Immature natural killer cell (primary cell): ENCODE measurements at places on chromosomes 6 and 20.

GRCh38 chr20:41428285-41428684, 61.7 kb upstream of the EMILIN3 start:
- DNase-seq, result no peak

- no peak for DNase-seq
Measured at GRCh38 chr6:143264986-143265764, 185.3 kb downstream of the ADAT2 start.

- DNase-seq, result no peak
Measured at GRCh38 chr6:166449036-166449435, 66.3 kb upstream of the MPC1 start.

GRCh38 chr6:113560908-113561307, 296.2 kb upstream of the MARCKS start:
- no peak for DNase-seq

GRCh38 chr6:36290668-36291620, 21.1 kb downstream of the PNPLA1 start:
- no peak for DNase-seq

DNA sequence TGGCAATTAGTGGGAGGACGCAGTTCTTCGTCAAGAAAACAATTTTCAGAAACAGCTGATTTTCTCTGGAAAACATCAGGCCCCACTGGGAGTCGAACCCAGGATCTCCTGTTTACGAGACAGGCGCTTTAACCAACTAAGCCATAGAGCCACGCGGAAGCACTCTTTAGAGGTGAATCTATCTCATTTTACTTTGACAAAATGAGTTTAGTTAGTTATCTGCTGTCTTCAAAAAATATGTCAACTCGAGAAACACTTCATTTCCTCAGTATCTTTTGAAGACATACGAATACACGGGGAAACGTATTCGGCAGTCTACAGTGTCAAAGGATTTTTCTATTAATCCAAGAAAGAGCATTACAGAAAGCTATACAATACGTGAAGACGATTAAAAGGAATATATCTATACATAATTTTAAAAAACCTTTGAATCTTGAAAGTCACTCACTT, 26.7 kb downstream of the GPX6 start:
- DNase-seq, result no peak

- DNase-seq, result no peak
Measured at GRCh38 chr6:107330168-107330567, 129.2 kb downstream of the PDSS2 start.

- DNase-seq, result no peak
Measured at GRCh38 chr6:39494998-39495397, 172.5 kb upstream of the KCNK16 start.

DNA sequence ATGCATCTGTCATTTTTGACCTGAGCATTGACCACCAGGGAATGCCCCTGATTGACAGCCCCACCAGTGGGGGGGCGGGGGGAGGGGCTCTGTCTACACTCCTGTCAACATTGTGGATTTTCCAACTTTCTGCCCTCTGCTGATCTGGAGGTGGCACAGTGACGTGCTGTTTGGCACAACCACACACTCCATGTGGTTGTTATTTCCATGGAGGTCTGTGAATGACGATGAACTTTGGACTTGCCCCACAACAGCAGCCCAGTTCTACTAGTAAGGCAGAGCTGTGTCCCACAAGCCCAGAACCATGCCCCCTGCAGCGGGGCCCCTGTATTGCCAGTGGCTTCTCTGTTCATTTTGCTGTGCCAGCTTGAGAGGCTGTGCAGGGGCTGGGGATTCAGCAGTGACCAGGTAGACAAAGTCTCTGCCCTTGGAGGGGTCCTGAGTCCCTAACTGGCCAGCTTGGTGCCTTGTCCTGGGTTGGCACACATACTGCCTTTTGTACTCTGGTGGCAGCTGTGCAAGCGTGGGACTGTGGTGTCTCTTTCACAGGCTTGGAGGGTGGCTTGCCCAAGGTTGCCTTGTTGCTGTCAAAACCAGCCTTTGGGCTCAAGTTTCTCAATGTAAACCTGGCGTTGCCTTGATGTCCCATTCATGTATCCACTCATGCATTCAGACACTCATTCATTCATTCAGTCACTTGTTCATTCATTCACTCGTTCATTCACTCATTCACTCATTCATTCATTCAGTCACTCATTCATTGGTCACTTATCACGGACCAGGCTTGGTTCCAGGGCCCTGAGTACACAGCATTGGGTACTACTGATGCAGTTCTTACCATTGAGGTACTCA, 108.5 kb downstream of the SYCP2 start:
- no peak for DNase-seq

- no peak for DNase-seq
Measured at GRCh38 chr20:21344961-21345360, 41.8 kb downstream of the XRN2 start.

GRCh38 chr6:145017516-145017915, 717.8 kb downstream of the EPM2A start:
- DNase-seq, result no peak

- no peak for DNase-seq
Measured at GRCh38 chr6:27238010-27238983, 9.2 kb upstream of the PRSS16 start.

GRCh38 chr20:10093087-10093591, 58.4 kb downstream of the ANKEF1 start:
- DNase-seq, result no peak

DNA sequence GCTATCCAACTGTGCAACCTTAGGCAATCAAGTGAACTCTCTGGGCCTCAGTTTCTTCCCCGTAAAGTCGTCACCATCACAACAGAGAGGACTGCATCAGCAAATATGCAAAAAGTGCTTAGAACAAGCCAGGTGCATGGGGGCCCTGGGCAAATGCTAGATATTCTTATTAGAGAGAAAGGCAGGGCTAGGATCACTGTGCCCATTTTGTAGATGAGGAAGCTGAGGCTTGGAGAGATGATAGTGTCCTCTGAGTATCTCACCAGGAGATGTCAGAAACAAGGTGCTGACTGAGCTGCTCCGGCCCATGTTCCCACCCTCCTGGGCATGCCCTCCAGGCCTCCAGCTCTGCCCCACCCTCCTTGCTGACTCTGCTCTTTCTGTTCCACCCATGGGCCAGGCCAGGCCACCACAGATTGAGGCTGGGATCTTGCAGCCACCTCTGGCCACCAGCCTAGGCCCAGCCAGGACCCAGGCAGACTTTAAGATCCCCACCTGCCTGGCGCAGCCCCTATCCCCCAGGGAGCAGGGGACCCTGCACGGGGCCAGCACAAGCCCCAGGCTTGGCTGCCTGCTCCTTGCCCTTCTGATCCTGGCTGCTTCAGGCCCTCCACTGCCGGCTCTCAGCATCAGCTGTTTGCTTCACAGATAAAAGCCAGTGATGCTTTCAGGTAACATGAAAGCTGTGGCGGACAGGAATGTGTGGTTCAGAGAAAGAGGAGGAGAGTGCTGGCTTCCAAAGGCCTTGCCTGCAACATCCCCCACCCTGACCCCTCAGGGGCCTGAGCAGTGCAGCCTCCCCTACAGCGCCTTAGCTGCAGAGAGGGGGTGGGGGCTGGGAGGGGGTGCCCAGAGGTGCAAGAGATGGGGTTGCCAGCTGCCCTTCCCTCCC, 47.6 kb downstream of the GRM4 start:
- no peak for DNase-seq

DNA sequence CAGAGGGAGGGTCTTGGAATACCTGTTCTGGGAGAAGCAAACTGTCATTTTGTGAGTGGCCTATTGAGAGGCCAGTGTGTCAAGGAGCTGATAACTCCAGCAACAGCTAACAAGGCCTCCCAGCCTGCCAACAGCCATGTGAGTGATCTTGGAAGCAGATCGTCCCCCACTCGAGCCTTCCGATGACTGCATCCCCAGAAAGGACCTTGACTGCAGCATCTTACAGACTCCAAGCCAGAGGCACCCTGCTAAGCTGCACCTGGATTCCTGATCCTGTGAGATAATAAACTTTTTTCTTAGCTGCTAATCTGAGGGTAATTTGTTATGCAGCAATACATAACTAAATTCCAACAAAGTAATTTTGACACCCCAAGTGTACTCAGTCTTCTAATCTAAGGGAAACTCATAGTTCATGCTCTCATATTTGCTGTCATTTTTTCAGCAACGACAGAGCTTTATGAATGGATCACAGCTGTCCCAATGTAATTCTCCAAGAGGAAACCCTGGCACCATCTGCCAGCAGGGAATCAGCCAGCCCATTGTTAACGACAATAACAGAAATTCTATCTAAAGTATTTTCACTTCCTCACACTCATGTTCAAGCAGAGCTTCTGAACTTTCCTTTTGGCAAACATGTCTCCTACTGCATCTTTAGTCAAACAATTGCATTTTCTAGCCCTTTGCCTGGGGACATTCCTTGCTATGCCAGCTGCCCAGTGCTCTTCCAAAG, 470.2 kb upstream of the BTBD3 start:
- DNase-seq, result no peak

DNA sequence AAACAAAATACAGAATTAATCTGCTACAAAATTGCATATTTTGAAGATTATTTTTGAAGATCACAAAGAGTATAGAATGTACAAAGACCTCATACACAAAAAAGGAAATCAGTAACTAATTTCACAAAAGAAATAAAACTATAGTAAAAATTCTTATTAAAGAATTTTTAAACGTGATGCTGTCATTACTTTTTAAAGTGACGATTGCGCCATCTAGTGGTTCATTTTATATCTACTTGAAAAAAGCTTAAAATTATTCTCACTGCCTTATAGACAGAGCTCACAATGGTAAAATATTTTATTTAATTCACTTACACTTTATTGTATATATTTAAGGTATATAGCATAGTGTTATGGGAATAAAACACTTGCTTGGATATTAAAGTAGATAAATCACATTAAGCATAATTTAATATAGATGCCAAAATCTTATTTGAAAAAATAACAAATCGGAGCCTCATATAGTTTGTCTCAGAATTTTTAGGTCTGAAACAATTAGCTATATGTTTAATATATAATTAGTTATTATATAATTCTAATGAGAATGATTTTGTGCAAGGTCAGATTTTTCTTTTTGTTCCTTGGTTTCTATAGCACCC, 128.8 kb downstream of the PHF3 start:
- peak; percentile 35 for DNase-seq

DNA sequence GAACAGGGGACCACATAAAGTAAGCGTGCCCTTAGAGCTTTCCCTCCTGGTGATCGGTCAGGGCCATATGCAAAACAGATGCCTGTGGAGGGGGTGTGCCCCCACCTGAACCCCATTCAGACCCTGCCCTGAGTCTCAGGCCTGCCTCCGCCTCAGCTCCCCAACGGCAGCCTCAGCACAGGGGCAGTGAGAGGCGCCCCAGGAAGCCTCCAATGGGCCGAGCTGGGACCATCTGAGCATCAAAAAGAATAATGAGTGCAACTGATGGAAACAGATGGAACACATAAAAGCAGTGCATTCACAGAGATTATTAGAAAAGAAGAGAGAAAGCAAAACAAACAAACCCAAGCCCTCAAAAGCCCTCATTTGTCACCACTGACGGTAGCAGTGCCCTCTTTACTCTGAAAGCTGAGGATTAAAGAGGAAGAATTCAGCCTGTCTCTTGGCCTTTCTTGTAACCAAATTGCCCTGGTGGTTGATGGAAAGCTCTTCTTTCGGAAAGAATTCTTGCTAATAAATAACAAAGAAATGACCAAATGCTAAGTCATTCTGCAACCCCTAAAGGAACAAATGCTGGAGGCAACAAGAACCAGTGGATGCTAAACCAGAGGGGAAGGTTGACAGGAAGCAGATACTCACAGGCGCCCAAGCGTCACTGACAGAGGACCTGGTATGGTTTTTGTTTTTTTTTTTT, 6.8 kb downstream of the ADISSP start:
- no peak for DNase-seq

- no peak for DNase-seq
Measured at GRCh38 chr20:42082611-42083010, 464.4 kb upstream of the CHD6 start.

DNA sequence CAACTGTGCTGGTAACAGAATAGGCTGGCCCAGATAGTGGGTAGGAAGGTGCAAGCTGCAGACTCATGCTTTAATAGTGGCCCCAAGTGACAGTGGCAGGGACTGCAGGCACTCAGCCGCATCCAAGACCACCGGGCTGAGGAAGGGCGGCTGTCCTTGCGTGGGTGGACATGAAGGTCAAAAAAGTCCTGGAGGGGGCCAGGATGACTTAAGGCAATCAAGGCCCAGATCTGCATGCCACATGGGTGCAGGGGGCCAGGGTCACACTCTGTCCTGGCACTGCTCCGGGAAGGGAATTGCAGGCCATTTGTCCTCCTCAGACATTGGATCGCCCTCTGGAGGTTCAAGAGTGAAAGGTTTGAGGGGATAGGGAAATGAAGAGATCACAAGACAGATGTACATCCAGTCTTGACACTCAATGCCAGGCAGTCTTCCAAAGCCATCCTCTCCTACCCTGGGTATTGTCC, 10.4 kb upstream of the VNN2 start:
- DNase-seq, result peak; percentile 21
